Stimulated activated CD4-positive, alpha-beta T cell treated with anti-CD3 and anti-CD28 coated beads, Interleukin-2, amount 100 ng/mL, for 4 hours (primary cell): ENCODE measurements at places on chromosomes 2 and 18.

DNA sequence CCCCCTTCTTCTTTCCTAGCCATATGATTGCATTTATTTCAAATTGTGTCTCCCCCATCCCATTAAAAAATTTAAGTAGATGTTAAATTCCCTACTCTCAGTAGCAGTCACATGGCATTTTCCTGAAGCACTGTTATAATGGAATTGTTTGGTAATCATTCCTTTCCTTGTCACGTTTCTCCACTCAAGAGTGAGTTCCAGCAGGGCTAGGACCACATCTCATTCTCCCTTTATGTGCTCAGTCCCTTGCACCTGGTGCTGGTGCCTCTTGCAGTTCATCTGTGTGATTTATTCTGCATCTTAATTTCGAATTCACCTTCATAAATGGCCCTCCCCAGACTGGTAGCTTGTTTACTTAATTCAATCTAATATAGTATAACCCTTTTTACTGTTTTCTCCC lies 70.3 kb upstream of the NOSTRIN start:
- DNase-seq = no peak

- DNase-seq = no peak
Measured at GRCh38 chr2:1494257-1494656, 81.0 kb downstream of the TPO start.

DNA sequence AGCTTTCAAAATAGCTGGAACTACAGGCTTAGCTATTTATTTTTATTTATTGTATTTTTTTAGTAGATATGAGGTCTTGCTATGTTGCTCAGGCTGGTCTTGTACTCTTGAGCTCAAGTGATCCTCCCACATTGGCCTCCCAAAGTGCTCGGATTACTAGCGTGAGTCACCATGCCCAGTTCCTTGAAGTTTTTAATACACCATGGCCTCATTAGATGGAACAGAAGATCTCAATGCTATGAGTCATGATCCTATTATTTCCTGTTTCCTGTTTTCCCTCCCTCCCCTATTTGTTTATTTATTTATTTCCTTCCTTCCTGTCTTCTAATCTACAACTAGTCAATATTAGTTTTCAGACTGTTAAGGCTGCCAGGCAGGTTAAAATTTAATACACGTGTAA lies 309.0 kb downstream of the CMPK2 start:
- DNase-seq = no peak

DNA sequence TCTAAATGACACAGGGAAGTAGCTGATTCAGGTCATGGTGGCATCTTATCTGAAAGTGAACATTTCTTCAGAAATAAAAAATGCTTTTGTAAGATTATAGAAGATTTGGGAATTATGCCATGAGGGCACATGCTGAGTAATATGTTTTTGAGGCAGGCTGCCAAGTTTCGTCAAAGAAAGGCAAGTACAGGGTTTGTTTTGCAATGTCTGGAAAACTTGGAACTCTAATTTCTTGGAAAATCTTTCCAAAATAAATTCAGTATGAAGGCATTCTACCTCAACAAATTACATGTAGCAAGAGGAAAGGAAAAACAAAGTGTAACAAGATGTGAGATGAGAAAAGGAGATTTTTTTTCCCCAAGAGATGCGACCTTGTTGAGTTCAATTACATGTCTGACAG lies 167.7 kb downstream of the PLCL1 start:
- no peak for DNase-seq

GRCh38 chr2:233081232-233081730 lies 21.1 kb downstream of the INPP5D start:
- no peak for DNase-seq

- DNase-seq = no peak
Measured at GRCh38 chr2:83528767-83529166, 930.3 kb downstream of the SUCLG1 start.

GRCh38 chr2:134148843-134149472 lies 104.9 kb upstream of the MGAT5 start:
- DNase-seq = no peak

GRCh38 chr2:7201851-7202250 lies 284.6 kb downstream of the RNF144A start:
- no peak for DNase-seq

DNA sequence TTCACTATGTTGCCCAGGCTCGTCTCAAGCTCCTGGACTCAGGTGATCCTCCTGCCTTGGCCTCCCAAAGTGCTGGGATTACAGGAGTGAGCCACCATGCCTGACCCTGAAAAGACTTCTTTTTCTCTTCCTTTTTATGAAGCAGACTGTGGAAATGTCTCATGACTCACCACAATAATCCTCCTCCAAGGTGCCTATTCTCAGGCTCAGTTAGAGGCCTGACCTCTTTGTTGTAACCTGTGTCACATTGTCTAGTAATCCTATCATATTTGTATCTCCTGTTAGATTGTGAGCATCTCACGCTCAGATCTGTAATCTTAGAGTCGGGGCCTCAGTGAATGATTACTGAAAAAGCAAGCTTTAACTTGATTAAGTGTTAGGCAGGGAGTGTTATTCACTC lies 18.3 kb upstream of the TAF4B start:
- DNase-seq = no peak

DNA sequence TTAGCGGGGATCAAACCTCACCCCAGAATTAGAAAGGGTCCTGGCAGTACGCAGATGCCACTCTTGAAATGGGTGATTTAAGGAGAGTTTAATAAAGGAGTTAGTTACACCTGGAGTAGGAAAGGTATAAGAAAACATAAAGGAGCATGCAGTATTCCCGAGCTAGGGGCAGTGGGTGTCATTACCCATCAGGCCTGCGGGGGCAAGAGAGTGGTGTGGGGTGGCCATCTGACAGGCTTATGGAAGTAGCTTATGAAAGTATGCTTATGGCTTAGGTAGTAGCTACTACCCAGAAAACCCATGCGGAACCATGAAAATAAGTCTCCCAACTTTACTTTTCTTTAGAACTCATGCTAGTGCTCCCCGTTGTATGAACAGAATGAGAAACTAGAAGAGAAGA lies 568.9 kb upstream of the ACVR2A start:
- DNase-seq = no peak

DNA sequence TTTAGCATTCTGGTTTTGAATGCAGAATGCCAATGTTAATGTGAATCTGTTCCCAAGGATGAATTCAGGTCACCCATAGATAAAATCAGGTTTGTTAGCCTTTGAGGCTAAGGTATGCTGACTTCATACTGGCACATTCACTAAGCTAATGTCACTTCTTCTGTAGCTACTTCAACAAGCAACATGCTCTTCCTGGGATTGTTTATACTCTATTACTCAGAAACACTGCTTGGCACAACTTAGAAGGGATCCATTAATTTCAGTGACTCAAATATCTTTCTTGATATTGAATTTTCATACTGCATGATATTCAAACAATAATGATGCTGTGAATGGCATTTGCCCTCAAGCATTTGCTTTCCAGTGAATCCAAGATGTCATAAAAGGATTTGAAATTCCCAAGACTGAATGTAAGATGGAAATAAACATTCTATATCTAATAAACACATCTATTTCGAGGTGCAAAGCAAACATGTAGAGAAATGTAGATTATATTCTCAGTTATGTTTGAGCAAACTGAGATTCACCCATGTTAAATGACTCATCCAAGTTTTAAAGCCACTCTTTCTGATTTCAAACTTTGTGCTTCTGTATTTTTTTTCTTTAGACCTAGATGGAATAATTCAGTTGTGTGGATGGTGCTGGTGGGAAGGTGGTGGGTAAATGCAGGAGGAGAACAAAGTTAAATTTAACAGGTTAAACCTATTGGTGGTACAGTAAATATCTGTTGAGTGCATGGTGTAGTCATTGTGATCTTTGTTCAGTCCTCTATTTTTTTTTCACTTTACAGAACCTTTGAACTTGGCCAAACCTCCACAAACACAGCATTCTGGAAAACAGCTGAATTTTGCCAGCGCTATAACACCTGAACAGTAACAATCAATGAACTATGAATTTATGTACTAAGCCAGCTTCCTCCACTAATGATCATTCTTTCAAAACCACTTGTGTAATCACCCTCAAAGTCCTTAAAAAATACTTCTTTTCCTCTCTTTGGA lies 162.1 kb upstream of the XIRP2 start:
- DNase-seq = no peak

- no peak for DNase-seq
Measured at GRCh38 chr2:99481941-99482340, 7.9 kb downstream of the REV1 start.

- DNase-seq = no peak
Measured at GRCh38 chr18:21803495-21803894, 62.9 kb downstream of the MIB1 start.

DNA sequence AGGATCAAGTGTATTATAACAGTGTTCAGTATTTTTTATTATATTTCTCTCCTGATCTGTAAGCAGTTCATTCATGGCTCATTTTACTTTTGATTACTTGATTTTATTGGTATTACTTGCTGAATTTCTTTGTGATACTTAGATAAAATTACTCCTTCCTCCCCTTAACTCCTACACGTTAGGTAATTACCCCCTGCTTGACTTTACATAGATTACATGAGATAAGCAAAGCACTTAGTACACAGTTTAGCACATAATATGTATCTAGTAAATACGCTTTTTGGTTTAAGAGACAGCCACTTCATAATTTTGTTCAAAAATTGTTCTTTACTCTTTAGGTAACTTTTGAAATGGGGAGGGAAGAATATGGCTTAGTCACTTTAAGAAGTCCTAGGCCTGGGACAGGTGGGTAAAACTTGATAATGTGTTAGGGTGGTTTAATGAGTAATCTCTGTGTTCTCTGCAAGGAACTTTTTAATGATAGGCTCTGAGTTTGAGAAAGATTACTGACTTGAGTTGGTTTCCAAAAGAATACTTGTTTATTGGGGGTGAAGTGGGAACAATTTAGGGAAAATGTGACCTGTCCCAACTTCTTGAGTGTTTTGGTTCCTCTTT lies 80.9 kb downstream of the NCOA1 start:
- DNase-seq = no peak

DNA sequence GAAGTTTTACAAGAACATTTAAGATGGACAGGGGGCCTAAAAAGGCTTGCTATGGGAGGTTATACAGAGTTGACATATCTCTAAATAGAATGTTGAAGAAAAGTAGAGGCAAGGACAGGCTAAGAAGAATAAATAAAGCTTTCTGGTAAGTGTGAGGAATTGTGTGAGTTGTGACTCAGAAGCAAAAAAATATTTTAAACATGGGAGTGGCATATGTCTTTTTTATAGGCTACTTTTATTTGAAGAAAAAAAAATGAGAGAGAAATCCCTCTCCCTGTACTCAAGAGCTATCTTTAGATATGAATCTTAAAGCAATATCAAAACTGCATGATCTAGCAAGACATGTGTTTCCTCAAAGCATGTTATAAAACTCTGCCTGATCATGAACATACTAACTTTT lies 41.1 kb downstream of the RAB3GAP1 start:
- no peak for DNase-seq

GRCh38 chr2:236666646-236667204 lies 97.1 kb downstream of the ACKR3 start:
- no peak for DNase-seq

GRCh38 chr2:175312137-175312536 lies 130.6 kb upstream of the ATP5MC3 start:
- no peak for DNase-seq

DNA sequence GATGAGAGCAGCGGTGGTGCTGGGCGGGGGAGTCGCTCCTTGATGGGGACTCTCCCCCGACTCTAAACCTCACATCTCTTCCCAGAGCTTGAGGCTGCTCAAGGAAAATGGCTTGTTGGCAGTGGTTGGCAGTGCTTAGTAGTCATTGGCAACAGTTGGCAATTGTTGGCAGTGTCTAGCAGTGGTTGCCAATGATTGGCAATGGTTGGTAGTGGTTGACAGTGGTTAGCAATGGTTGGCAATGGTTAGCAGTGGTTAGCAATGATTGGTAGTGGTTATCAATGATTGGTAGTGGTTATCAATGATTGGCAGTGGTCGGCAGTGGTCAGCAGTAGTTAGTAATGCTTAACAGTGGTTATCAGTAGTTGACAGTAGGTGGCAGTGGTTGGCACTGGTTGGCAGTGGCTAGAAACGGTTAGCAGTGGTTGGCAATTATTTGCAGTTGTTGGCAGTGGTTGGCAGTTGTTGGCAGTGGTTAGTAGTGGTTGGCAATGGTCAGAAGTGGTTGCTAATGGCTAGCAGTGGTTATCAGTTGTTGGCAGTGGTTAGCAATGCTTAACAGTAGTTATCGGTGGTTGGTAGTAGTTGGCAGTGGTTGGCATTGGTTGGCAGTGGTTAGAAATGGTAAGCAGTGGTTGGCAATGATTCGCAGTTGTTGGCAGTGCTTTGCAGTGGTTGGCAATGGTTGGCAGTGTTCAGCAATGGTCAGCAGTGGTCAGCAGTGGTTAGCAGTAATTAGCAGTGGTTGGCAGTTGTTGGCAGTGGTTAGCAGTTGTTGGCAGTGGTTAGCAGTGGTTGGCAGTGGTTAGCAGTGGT lies 85.4 kb upstream of the OTOS start:
- DNase-seq = no peak

GRCh38 chr2:215619989-215620388 lies 184.1 kb upstream of the FN1 start:
- DNase-seq = no peak

DNA sequence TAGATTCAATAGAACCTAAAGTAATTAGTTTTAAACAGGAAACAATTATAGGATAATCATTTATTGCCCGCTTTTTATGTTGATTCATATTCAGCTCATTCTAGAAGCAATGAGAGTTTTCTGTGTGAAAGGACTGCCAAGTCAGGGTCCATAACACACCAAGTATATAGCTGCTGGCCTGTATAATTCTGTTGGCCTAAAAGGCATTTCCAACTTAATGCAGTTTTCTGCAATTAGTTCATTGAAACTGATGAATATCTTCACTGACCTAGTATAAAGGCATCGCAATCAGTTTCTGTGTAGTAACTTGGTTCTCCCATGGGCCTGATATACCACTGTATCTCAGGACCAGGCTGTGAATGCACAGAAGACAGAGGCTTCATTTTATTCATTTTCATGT lies 69.1 kb upstream of the GRB14 start:
- DNase-seq = no peak

- no peak for DNase-seq
Measured at GRCh38 chr2:237549643-237550415, 16.5 kb upstream of the PRLH start.

GRCh38 chr2:222257645-222258044 lies 41.2 kb downstream of the PAX3 start:
- DNase-seq = no peak

DNA sequence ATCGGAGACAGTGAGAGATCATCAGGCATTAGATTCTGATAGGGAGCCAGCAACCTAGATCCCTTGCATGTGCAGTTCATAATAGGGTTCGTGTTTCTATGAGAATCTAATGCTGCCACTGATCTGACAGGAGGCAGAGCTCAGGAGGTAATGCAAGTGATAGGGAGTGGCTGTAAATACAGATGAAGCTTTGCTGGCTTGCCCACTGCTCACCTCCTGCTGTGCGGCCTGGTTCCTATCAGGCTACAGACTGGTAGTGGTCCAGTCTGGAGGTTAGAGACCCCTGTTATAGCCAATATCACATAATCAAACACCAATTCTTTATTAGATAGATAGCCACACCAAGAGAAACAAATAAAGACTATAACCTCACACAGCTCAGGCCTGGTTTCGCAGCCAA lies 51.0 kb upstream of the NBEAL1 start:
- DNase-seq = no peak
